ENCODE measurements at places on chromosomes 6 and 20.

GRCh38 chr6:82458147-82458546 lies 94.5 kb downstream of the TPBG start:
- no peak for DNase-seq

DNA sequence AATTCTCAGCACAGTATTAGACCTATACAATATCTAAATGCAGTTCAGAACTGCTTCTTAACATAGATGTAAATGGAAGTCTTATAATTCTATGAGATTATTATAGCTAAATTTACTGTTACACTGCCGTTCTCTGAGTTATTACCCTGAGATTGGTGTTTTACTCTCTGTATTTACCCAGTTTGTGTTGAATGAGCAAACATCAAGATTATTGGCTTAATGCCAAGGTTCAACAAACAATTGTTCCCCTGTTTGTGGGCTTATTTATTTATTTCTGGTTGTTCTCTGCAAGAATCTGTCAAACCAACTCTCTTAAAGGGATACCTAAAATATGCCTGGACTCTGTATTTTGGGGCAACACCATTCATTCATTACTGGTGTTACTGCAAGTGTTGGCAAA lies 5.2 kb upstream of the STMND1 start:
- DNase-seq = no peak

GRCh38 chr6:120320481-120321162 lies 971.1 kb upstream of the MAN1A1 start:
- no peak for DNase-seq

GRCh38 chr6:34973547-34974248 lies 84.6 kb downstream of the ANKS1A start:
- peak; percentile 50 for DNase-seq

GRCh38 chr20:1533059-1533458 lies 24.4 kb downstream of the SIRPD start:
- DNase-seq = peak; percentile 65

GRCh38 chr20:38159566-38159956 lies 5.5 kb downstream of the TGM2 start:
- DNase-seq = no peak

- DNase-seq = no peak
Measured at GRCh38 chr6:160167604-160168399, 46.2 kb downstream of the SLC22A1 start.

DNA sequence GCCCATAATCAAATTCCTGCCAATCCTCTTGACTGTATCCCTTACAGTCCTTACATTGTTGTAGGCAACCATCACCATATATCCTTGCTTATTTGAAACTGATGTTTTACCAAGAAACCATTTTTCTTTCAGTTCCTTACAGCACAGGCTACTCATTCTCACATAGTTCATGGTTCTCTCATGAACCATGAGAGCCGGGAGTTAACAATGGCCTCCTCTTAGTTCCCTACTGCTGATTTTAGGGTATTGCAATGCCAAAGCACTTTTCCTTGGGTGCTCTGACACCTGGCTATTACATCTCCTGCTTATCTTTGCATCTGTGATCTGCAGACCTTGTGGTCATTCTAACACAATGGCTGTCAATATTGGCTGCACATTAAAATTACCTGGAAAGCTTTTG lies 133.4 kb downstream of the MYB start:
- peak; percentile 54 for DNase-seq

DNA sequence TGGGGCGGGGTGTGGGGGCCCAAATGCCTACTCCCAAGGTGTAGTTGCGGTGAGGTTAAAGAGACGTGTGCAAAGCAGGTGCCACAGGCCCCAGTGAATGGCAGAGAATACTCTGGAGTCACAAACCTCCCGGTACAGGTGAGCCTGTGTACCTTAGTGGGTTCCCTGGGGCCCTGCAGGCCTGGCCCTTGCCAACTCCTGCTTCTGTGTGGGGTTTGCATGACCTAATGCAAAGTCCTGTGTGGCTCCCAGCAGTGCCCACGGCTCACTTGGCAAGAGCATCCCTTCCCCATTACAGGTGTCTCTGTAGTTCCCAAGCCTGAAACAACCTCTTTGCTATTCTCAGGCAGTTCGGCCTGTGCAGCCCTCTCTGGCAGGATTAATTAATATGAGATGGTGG lies 17.5 kb downstream of the SPDEF start:
- DNase-seq = no peak

DNA sequence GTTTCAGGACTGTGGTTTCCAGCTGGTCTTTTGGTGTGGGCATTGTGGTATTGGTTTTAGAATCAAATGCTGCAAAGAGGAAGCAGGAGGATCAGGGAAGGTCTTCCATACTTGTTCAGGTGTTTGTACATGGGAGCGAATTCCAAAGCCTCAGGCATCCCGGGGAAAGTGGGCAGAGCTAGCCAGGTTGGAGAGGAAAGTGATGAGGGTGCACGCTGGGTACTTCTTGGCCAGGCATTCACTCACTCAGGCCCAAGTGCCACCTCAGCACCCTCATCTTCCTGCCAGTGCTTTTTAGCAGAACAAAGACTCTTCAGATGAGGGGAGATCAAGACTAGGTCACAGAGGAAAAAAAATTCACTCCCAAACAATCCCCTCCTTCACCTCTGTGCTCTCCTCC lies 241.1 kb upstream of the TBX18 start:
- no peak for DNase-seq

- DNase-seq = no peak
Measured at GRCh38 chr20:48003021-48003420, 217.7 kb upstream of the SULF2 start.

DNA sequence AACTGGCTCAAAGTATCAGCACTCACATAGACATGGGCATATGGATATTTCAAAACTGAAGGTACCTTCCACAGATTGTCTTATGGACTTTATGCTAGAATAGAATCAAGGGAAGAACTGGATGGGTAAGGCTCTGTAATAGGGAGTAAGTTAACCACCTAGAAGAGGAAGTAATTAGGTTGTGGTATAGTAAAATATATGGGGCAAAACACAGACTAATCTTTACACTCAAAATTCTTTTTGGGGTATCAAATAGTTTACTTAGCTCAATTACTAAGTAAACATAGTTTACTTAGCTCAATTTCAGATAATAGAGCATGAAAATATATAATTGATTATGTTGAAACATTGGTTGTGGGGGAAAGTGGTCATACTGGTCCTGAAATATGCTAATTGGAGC lies 94.2 kb upstream of the ATXN1 start:
- no peak for DNase-seq

GRCh38 chr6:149211046-149211571 lies 106.4 kb upstream of the TAB2 start:
- DNase-seq = no peak

DNA sequence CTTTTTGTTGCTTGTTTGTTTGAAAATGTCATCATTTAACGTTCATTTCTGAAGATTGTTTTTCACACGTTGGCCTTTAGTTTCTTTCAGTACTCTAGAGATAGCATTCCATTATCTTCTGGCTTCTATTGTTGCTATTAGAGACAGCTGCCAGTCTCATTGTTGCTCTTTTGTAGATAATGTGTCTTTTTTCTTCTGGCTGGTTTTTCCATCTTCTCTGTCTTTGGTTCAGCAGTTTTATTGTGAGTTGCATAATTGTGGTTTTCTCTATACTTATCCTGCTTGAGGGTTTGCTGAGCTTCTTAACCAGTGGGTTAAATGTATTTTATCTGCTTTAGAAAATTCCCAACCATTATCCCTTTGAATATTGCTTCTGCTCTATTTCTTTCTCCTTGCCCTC lies 23.2 kb upstream of the AIG1 start:
- DNase-seq = no peak

DNA sequence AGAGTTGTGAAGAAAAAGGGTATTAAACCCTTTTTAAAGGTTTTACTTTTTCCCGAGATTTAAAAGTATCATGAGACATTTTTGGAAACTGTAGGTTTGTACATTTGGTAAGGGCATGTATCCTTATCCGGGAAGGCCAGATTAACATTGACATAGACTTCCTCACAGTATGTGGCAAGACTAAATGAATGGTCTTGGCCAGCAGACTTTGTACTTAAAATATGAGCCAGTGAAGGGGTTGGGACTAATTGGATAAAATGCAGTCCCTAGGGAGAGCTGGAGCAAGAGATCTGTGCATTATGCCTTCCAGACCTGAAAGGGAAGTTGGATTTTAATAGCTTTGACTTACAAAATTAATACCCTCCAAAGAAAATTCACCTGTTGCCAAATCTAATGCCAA lies 60.4 kb upstream of the CCN2 start:
- DNase-seq = no peak

- DNase-seq = no peak
Measured at GRCh38 chr6:42278131-42278853, 60.6 kb upstream of the MRPS10 start.

DNA sequence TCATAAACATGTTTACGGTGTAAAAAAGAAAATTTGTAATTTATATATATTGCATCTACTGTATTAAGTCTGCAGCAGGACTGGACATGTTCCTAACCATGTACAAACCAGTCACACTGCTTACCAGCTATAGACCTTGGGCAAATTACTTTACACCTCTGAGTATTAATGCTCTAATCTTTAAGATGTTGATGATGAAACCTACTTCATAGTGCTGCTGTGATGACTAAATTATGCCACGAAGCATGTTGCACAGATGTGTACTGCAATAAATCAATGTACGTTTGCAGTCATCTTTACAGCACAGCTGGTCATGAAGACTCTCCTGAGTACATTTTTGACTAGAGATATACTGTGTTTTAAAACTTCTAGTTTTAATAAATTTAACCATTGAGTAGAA lies 42.6 kb downstream of the PRKN start:
- no peak for DNase-seq

GRCh38 chr20:16143596-16143995 lies 429.7 kb downstream of the KIF16B start:
- DNase-seq = no peak

GRCh38 chr6:107827541-107827940 lies 3.4 kb upstream of the SCML4 start:
- peak; percentile 20 for DNase-seq

DNA sequence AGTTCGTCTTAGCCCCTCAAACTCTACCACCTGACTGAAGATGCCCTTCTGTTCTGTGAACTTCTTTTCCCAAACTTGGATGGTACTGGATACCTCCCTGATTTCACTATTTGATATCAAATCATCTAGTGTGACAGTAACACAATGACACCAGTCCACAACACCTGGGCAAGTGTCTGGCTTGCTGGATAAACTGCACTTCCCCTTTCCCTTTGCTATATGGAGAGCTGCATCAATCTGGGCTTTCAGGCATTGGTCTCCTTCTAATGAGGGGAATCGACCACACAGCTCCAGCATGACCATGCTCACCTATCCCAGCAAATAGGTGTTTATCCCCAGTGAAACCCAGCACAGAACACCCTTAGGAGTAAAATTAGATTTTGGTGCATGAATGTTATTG lies 3.1 kb downstream of the F13A1 start:
- DNase-seq = no peak

GRCh38 chr6:135145063-135145800 lies 35.9 kb upstream of the MYB start:
- DNase-seq = peak; percentile 61

DNA sequence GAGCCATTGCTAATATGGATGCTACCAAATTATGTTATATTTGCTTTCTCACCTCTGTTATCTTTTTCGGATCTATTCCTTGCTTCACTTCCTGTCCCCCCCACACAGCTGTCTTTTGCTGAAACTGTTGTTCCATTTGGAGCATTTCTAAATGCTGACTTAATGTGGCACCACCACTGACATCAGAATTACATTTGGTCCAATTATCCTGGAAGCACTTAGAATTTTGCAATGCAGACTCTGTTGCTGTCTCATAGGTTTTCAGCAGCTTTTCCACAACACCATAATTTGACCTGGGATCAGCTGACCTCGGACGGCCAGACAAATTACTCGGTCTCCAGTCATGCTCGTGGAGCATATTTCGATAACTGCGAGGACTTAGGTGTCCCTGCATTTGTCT lies 12.8 kb downstream of the KIAA0408 start:
- no peak for DNase-seq

DNA sequence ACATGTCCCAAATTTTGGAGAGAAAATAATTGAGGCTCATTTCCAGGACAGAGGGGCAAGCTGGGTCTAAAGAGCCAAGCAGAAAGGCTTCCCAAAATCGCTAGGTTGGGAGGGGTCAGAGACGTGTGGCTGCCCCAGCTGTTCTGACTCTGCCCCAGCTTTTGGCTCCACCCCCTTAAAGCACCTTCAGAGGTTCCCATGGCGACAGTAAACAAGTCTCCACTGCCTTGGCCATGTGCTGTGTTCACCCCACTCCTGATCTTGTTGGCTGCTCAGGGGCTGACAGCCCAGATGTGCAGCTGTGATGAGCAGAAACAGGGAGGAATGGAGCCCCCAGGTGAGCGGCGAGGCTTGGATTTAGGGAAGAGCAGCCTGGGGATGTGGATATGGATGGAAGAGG lies 72.8 kb upstream of the SPTLC3 start:
- DNase-seq = peak; percentile 53

DNA sequence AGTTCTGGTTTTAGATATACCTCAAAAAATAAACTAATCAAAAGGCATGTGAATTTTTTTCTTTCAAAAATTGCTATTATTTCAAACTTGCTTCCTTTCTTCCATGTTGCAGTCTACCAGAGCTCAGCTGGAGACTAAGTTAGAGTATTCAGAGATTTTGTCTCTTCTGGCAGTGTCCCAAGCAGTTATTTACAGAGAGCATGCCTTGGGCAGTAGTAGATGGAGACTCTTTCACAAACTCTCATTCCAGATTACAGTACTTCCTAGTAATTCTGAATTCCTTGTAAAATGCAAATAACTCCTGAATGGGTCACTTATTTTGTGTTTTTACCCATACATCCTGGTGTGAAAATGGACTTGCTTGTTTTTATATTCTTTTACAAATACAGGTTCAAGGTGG lies 703.4 kb downstream of the EPHA7 start:
- no peak for DNase-seq

DNA sequence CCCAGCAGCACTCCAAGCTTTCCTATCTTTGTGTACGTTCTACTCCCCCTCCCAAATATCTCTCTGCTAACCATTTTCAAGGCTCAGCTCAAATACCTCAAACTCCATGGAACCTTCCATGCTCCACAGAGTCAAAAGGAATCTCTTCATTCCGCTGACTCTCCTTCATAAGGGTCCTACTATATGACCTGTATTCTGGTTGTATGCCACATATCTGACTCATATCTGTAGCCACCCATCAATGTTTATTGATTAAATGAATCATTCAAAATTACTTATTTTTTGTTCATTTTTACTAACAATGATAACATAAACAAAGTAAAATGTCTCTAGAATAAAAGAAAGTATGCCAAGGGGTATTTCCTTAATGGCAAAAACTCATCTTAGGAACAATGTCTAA lies 123.2 kb downstream of the ARHGAP18 start:
- no peak for DNase-seq

- DNase-seq = no peak
Measured at GRCh38 chr6:130425537-130425936, 59.7 kb downstream of the TMEM200A start.

Data from GM23338 (cell line).